ENCODE measurements at places on chromosomes 5 and 9.

DNA sequence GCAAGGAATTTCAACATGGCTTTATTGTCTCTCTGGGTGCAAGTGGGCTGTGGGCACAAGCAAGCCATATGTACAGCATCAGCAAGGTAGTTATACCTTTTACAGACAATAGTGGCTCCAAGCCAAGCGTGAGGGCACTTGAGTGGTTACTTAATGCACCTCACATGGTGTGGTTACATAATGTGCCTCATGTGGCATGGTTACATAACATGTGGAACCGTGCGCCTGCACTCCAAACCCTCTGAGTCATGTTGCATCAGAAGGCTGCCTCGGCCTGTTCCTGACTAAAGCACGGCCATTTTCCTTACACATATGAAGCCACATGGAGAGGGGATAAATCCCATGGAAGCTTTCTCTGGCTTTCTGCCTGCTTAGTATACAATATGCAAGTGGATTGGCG lies 150.9 kb downstream of the OSTF1 start:
- DNase-seq = no peak

GRCh38 chr9:137740312-137740711 lies 121.5 kb downstream of the EHMT1 start:
- DNase-seq = no peak

DNA sequence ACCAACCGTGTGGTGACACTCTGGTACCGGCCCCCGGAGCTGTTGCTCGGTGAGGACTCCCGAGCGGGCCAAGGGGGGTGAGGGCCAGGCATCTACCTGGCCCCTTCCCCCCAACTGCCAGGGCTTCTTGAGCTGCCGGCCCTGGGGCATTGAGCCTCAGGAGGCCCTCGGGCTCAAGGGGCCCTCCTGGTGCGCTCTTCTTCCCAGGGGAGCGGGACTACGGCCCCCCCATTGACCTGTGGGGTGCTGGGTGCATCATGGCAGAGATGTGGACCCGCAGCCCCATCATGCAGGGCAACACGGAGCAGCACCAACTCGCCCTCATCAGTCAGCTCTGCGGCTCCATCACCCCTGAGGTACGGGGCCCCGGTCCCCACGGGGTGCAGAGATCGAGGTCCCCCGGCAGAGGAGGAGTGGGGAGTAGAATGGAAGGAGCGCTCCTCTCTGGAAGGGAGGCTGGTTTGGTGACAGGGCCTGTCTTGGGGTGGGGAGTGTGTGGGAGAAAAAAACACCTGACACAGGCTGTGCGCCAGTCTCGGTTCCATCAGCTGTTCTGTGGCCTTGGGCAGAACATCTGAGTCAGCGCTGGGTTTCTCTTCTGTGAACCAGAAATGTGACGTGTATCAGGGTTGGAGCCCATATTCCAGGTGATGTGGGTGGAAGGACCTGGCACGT lies 2.6 kb downstream of the CDK9 start:
- DNase-seq = peak; percentile 52

GRCh38 chr9:99299211-99300102 lies 77.4 kb downstream of the SEC61B start:
- DNase-seq = no peak

DNA sequence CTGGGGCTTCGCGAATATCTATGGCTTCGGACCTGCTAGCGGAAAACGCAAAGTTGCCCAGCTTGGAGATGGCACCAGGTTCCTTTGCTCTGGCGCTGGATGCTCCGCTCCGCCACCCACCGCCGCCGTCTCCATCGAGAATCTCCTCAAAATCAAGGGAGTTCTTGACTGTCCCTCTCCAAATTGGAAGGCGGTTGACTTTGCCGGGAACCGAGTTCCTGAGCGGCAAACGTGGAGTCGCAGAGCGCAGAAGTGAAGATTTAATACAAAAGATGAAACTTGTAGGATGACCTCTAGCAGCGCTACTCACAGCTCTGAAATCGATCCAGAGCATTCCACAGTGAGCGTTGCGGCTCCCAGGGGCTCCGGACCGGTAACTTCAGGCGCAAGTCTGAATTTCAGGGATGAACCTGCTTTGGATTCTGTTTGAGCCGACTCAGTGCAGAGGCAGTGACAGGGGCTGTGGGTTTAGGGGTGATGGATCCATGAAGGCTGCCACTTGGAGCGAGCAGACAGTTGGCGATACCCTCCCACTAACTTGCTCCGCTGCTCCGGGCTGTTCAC lies 1641.5 kb upstream of the C9orf72 start:
- no peak for DNase-seq

- no peak for DNase-seq
Measured at GRCh38 chr9:93601666-93602065, 25.3 kb downstream of the PHF2 start.

- no peak for DNase-seq
Measured at GRCh38 chr9:130301483-130302286, 36.1 kb downstream of the HMCN2 start.

GRCh38 chr9:131323629-131324028 lies 34.1 kb downstream of the PLPP7 start:
- DNase-seq = no peak

DNA sequence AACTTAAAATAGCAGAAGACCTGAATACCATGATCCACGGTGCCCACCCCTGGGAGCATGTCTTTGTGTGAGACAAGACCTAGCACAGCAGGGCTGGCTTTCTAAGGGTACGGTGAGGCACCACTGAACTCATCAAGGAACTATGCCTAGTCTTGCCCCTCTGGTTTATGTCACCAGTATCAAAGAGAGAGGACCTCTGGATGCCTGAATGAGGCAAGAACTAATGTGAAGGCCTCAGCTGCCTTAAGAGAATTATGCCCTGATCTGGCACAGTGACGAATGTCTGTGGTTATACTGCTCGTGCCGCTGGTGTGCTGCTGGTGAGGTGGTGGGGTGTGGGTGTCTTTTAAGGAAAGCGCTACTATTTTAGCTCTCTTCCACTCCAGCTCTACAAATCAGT lies 23.0 kb downstream of the NREP start:
- DNase-seq = no peak
